Anterior cingulate cortex (tissue), 58 donors: ENCODE measurements at places on chromosomes 1 and 21.

DNA sequence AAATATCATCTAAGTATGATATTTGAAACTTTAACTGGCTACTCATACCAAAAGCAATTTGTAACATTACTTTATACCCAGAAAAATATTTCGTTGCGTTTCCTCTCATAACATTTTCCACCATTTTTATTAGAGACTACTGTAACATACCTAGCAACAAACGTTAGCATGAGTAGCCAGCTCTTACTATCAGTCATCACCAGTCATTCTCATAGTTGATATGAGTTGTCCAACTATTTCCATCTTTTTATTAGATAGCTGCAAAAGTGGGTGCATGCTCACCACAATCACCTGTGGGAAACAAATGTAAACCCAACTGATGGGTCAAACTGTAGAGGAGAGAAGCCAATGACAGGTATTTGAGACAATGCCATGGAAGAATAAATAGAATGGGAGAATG lies 114.6 kb downstream of the AKT3 start:
- no peak for DNase-seq

- no peak for DNase-seq
Observed at GRCh38 chr21:15753741-15754140, 24.0 kb downstream of the USP25 start.

DNA sequence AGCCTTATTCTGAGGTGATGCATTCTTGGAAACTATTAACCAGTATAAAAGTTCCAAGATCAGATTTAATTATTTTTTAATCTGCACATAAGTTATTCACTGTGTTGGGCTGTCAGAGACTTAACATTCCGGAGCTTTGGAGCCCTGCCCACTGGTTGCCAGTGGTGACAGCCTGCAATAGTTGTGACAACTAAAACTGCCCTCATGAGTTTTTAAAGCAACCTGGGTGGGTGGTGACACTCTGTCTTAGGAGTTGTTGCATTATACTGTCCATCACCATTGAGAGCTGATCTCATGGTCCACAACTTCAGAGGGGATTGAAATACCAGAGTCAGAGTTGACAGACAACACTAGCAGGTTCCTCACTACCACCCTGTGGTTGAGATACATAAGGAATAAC lies 653.9 kb upstream of the USP24 start:
- no peak for DNase-seq

GRCh38 chr1:10629091-10629815 lies 154.5 kb downstream of the PEX14 start:
- no peak for DNase-seq

- no peak for DNase-seq
Observed at GRCh38 chr1:24277420-24278169, 41.6 kb upstream of the GRHL3 start.

GRCh38 chr1:3902111-3902511 lies 2.0 kb upstream of the C1orf174 start:
- no peak for DNase-seq

- DNase-seq = no peak
Observed at GRCh38 chr1:200483491-200484143, 73.8 kb upstream of the ZNF281 start.

DNA sequence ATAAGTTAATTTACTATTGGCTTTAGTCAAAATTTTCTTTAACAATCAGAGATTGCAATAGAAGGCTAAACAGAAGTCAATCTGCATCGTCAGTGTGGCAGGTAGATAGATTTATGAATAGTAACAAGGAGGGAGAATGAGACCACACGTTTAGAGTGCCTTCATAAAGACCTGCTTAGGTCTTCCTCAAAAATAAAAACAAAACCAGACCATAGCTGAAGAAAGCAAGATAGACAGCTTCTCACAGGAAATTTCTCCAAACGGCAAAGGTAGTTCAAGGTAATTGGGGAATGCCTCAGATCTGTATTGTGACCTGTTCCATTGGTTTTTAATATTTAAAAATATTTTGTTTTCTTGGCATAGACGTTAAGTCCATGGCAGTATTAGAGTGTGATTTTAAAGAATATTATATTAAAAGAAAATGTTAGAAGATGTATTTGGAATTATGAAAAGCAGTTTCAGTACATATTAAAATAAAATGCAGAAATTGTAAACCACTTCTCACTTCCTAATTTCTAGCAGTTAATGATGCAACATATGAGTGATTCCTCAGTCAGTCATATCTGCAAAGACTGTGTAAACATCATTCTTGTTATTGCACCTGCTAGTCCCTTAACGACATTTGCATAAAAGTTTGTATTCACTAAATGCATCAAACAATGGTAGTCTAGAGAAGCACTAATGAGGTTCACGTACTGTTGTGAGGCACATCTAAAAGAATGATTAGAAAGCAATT lies 278.0 kb downstream of the HLX start:
- DNase-seq = no peak

GRCh38 chr1:175920381-175920780 lies 177.0 kb upstream of the TNR start:
- DNase-seq = no peak

DNA sequence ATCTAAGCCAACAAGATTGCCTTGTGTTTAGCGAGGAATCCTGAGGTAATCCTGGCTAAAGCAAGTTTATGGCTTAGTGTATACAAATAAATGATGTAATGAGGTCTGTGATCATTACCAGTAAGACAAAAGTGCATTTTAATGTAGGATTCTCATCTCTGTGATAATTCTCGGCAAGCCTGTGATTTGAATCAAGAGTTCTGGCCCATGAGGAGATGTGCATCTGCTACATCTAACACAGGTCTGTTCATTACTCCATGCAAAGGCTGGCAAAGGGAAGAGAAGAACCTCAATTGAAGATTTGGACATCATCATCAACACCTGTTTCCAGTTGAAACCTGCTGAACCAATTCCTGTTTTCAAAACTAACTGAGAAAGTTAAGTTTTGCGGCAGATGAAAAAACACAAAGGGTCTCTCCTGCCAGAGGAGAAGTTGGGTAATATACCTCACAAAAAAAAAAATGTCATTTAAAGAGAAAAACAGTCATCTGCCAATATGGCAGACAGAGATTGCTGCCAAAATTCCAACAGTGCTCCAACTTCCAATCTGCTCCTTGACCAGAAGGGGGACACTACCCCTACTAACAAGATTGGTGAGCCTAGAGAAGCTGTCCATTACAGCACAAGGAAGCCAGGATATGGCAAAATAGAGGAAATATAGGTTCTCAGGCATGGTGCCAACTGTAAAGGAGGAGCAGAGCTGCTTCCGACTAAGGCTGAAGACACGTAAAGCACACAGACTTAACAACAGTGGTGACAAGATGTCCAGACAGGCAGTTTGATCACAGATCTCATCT lies 453.7 kb downstream of the TTLL7 start:
- DNase-seq = no peak

- DNase-seq = no peak
Observed at GRCh38 chr21:34537838-34538237, 25.8 kb upstream of the KCNE1 start.

- DNase-seq = no peak
Observed at GRCh38 chr1:53060579-53060978, 1.4 kb upstream of the PODN start.

GRCh38 chr1:177793900-177794299 lies 176.0 kb downstream of the SEC16B start:
- DNase-seq = no peak

- no peak for DNase-seq
Observed at GRCh38 chr1:160541622-160542302, 18.7 kb upstream of the SLAMF6 start.

- DNase-seq = no peak
Observed at GRCh38 chr1:41905093-41905675, 13.5 kb downstream of the HIVEP3 start.

DNA sequence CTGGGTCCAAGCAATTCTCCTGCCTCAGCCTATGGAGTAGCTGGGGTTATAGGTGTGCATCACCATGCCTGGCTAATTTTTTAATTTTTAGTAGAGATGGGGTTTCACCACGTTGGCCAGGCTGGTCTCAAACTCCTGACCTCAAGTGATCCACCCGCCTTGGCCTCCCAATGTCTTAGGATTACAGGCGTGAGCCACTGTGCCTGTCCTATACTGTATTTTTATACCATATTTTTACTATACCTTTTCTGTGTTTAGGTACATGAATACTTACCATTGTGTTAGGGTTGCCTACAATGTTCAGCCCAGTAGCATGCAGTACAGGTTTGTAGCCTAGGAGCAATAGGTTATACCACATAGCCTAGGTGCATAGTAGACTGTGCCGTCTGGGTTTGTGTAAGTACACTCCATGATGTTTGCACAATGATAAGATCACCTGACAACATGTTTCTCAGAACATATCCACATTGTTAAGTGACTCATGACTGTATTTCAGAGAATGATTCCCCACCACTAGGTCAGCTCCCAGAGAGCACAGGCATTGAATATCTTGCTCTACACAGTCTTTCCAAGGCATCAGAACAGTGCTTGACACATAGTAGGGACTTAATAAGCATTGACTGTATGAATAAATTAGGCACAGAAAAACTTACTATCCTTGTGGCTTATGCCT lies 6.0 kb upstream of the CITED4 start:
- no peak for DNase-seq
